ENCODE measurements at places on chromosomes 5 and 9.

DNA sequence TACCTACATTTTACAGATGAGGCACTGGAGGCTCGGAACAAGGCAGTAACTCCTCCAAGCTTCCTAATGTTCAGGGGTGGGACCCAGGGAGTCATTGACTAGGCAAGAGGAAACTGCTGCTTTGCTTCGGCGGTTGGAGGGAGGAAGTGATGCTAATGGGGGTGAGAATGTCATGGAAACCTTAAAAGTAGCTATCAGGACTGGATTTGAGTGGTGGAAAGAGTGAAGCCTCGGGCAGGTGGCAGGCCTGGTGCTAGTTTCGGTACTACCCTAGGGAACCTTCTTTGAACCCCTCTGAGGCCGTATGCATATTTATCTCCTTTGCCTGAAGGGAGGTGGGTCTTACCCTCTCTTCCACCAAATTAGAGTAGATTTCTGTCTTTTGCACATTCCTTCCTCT, 1.6 kb downstream of the BSPRY start:
- no peak for DNase-seq

DNA sequence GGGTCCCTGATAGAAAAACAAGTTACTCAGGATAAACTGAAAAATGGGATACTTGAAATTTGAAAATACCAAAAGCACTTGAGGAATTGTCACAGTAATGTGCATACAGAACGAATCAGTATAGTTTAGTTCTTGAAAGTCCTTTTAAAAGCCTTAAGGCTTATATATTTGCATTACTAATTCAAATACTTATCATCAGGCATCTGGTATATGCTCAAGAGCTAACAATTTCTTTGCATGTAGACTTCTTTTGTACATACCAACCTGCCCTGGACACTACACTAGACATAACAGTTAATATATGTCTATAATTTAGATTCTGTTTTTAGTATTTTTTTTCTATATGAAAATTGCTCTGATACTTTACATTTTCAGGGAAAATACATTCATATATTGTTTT, 43.2 kb downstream of the SMIM15 start:
- DNase-seq, result no peak

DNA sequence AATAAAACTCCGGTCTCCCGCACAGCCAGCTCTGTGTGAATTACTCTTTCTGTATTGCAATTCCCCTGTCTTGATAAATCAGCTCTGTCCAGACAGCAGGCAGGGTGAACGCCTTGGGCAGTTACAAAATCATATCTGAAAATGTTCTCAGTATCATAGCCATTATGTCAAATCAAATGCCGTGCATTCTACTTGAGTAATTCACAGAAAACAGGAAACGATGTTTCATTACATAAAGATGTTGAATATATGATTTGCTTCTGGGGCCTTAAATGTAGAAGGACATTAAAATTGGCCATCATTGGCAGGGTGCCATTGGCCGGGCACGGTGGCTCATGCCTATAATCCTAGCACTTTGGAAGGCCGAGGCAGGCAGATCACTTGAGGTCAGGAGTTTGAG, 8.5 kb downstream of the POLR3G start:
- no peak for DNase-seq

DNA sequence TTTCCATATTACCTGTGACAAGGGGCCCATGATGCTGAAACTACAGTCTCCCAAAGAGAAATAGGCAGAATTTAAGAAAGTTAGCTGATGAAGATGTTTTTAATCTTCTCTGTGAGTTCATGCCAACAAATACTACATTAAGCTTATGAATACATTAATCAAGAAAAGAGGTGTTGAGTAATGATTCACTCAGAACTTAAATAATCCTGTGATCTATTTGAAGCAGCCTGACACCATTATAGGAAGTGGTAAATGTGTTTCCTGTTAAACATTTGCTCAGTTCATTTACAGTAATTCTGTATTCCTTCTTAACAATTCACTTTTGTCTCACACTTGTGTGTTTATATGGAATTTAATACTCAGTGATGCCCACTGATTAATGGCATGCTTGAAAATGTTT, 75.0 kb upstream of the IZUMO3 start:
- DNase-seq, result no peak

- DNase-seq, result no peak
These were observed 34.1 kb upstream of the SLC9A3 start for GRCh38 chr5:558326-558725.

DNA sequence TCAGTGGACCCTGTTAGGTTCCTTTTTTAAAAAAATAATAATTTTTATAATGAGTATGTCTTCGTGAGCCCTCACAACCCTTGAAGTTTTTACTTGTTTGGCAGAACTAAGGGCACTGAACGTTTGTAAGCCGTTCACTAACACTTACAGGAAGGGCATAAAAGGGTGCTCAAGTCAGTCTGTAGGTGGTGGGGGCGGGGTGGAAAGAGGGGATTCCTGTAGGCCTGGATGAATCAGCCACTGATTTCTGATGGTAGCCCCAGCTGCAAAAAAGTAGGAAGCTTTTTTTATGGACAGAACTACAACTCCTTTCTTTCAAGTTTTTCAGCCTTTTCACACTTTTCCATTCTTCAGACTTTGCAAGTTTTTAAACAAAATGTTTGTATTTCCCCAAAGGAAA, 35.8 kb downstream of the PIK3R1 start:
- DNase-seq, result no peak

DNA sequence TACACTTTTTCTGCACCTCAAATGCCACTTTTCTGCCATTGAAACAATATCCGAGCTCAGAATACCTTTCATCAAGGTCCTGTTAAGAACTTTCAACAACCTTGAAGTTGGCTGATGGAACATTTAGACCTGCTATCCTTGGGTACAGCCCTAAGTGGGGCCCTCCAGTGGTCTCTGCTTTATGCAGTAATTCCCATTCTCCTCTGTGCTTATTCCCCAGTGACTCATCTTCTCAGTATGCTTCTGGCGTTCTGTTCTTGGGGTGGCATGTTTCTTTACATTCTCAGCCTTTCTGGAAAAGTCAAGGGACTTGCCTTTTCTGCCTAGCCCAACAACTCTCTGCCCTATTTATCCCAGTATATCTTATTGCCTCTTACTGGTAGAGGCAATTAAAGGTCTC, 7.1 kb downstream of the ANP32B start:
- peak; percentile 69 for DNase-seq

DNA sequence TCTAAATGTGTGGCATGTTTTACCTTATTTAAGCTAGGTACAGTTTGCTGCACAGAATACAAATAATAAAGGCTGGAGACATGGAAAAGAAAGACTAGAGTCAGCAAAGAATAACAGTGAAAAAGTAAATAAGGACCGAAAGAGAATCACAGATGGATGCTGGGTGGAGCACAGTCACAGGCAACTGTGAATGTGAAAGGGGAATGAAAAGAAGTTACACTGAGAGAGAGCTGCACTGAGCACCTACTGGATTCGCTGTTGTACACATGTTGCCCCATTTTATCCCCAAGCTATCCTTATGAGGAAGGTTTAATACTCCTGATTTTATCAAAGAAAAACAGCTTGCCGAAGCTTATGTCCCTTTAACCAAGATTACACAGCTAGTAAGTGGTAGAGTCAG, 165.4 kb upstream of the RGMB start:
- DNase-seq, result no peak

GRCh38 chr9:129610473-129611306, 10.2 kb downstream of the C9orf50 start:
- peak; percentile 65 for DNase-seq

DNA sequence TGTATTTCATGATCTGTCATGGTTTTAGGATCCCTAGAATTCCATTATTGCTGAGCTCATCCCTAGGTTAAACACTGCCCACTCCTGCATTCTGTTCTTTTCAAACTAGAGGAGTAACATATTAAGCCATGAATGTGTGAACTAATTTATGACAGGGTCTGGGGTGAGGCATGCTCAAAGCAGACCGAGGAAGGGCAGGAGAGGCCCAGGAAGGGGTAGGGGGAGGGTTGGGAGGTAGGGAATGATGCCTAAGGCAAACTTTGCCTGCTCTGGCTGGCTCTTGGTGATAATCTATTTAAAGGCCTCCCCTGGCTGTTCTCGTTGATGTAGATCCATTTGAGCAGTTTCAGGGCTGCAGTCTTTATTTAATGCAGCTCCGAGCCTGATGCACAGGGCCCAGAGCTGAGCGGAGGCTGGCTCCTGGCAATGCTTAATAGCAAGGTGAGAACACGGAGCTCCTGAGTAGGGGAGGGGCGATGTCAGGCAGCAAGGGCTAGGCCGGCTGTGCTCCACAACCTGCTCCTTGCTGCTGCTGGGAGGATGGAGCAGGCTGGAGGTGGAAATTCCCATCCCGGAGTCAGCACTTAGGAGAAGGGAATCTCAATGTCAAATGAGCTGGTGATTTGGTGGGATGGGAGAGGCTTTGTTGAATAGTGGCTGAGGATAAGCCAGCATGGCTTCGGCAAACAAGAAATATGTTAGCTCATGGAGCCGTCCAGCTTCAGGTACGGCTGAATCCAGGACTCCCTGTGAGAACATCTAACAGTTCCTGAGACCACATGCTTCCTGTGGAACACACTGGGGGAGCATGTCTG, 73.2 kb upstream of the UNC5A start:
- no peak for DNase-seq

- no peak for DNase-seq
These were observed 42.9 kb downstream of the TRIP13 start for GRCh38 chr5:935510-936084.

DNA sequence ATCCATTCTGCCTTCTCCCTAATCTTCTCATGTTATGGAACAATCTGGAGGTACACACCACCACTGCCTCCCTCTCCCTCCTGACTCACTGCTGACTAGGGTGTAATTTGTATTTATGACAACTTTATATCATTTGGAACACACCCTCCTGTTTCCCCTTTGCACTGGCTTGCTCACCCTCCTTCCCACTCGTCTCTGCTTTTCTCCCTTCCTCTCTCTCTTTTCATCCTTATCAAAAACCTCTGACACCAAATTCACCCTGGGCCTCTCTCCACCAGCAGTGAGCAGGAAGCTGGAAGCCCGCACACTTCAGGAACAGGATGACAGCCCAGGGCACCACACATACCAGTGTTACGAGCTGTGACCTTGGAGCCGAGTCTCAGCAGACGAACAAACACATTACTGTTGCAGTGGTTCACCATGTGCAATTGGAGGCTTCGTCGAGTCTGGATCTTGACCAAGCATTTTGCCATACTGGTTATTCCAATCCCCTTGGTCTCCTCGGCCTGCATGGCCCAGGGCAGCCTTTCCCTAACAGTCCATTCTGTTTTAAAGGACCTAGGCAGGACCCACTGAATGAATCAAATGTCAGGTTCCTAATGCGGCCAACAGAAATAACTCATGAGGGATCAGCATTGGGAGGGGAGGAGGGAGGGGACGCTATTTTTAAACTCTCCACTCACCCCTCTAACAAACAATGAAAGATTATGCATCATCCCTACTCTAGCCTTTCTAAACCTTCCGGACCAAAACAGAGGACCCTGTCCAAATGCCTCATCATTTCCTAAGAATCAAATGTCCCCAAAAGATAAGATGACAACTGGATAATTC, 203.9 kb upstream of the RASEF start:
- peak; percentile 65 for DNase-seq

GRCh38 chr9:98724810-98725530, 16.2 kb upstream of the GABBR2 start:
- DNase-seq, result no peak

- DNase-seq, result no peak
These were observed 94.3 kb upstream of the IL7R start for GRCh38 chr5:35762368-35762767.

DNA sequence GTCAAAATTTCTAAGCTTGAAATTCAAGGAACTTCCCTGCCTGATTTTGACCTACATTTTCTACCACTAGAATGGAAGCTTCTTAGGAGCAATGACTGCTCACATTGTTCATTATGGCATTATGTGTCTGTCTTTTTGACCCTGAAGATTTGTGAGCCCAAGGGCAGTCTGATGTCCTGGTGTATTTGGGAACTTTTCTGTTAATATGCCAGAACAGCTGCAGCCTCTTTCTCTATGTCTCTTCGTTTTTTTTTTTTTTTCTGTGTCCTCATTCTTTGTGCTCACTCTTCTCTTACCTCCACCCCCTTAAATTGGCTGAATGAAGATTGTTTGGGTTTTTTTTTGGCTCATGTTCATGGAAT, 34.8 kb upstream of the TMC1 start:
- DNase-seq, result no peak

- DNase-seq, result no peak
These were observed 1.9 kb downstream of the PRRX2 start for GRCh38 chr9:129667378-129667777.

GRCh38 chr9:129258124-129258822, 80.2 kb upstream of the IER5L start:
- peak; percentile 79 for DNase-seq

DNA sequence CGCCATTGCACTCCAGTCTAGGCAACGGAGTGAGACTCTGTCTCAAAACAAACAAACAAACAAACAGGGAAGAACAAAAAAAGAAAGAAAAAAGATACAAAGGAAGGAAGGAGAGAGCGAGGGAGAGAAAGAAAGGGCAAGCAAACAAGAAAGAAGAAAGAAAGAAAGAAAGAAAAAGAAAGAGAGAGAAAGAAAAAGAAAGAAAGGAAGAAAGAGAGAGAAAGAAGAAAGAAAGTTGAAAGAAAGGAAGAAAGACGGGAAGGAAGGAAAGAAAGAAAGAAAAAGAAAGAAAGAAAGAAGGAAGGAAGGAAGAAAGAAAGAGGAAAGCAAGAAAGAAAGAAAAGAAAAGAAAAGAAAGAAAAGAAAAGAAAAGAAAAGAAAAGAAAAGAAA, 13.1 kb upstream of the ALDOB start:
- no peak for DNase-seq

GRCh38 chr9:87792831-87793288, 66.9 kb downstream of the CTSL start:
- DNase-seq, result peak; percentile 96

DNA sequence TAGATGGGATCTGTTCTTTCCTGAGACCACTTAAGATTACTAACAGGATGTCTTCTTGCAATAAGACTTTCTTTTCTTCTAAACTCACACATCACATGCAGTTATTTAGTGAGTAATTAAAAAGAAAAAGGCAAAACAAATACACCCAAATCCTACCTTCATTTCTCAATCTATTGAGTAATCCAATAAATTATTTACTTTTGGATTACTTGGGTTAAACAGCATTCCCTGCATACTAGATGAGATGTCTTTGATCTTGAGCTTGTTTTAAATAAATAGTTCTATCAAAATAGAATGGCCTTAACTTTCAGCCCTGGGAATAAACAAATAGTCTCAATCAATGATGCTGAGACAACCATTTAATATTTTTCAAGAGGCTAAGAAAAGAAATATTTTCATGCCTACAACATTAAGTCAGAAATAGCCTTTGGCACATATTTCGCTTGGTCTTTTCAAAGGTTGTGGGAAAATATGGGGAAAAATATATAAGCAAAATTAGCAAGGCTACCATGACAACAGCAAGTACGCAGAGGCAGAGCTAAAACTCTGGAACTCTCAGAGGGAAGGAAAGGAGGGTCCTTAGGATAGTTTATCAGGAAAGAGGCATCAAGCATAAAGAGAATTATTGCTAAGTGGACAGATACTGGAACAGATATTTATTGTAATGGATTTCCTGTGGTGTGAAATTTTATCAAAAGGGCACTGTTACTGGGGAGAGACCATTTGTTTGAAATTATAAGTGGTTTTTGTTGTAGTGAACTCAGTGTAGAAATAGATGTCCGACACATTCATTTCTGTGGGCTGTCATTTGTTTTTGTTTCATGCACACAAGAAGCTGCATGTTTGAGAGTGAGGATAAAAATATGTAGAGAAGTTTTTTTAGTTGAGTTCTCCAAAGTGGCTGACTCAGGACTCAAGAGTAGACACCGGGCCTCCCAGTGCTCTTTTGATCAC, 70.2 kb upstream of the CDH6 start:
- DNase-seq, result no peak

GRCh38 chr9:88777498-88778312, 213.6 kb upstream of the S1PR3 start:
- DNase-seq, result peak; percentile 60

GRCh38 chr5:124263680-124264491, 482.6 kb downstream of the ZNF608 start:
- DNase-seq, result no peak

All from fibroblast of the aortic adventitia (primary cell).